ENCODE measurements at places on chromosomes 2 and 18.

DNA sequence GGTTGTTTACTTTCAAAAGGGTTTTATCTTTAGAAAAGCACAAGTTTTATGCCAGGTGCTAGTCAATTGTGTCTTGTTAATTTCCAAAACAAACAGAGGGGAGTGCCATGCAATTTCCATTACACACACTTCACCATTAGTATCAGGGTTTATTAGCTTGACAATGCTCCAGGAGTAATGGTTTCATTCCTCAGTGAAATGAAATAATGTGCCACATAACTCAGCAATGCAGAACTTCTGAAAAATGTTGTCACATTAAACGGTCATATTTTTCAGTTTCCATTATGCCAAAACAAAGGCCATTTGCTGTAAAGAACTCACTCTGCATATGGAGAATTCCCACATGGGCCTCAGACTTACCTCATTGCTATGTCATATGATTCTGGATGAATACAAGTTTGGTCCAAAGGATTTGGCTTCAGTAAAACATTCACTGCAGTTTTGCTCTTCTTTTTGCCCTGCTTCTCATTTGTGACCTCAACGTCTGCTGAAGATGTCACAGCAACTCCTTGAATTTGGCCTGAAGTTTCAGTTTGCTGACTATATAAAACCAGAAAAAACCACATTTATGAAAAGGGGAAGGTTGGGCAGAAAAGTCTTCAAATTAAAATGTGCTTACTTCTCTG is 198.2 kb downstream of the SRBD1 start:
- no peaks in the 10 kb centered on the region for H3K27me3 ChIP-seq
- no peak for DNase-seq
- H3K4me3 ChIP-seq: no peak overlapping the region
- peak overlapping the region; percentile 6 for H3K27ac ChIP-seq
- H3K4me1 ChIP-seq: no peaks in the 10 kb centered on the region

DNA sequence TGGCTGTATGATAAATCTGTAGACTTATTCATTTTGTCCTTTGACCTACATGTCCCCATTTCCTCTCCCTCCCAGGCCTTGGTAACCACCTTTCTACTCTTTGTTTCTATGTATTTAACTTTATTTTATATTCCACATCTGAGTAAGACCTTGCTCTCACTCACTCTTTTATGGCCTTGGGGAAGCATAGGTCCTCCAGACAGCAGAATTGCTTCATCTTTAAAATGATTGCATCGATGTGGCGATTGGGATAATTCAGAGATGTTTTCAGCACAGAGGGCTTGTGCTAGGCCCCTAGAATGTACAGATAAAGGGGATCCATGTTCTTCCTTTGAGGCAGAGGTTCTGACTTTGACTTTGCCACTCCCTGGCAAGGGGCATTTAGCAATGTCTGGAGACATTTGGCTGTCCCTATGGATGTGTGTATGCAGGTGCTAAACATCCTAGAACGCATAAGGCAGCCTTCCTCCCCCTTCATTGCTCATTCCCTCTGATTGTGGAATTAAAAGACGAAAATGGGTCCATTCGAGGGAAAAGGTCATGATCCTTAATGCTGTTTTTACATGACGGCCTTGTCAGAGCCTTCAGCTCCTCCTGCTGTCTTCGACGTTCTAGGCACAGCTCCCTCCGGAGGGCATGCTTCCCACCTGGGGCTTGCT is 1.2 kb upstream of the GPR39 start:
- H3K4me3 ChIP-seq: peak overlapping the region; percentile 85
- no peak for DNase-seq
- H3K36me3 ChIP-seq: no peaks in the 10 kb centered on the region

GRCh38 chr2:46849721-46850556 is 65.7 kb downstream of the MCFD2 start:
- no peak overlapping the region for H3K27ac ChIP-seq
- H3K4me3 ChIP-seq: no peak overlapping the region
- peaks cover 40% of the 10 kb centered on the region for H3K4me1 ChIP-seq
- DNase-seq: no peak
- H3K36me3 ChIP-seq: no peaks in the 10 kb centered on the region

DNA sequence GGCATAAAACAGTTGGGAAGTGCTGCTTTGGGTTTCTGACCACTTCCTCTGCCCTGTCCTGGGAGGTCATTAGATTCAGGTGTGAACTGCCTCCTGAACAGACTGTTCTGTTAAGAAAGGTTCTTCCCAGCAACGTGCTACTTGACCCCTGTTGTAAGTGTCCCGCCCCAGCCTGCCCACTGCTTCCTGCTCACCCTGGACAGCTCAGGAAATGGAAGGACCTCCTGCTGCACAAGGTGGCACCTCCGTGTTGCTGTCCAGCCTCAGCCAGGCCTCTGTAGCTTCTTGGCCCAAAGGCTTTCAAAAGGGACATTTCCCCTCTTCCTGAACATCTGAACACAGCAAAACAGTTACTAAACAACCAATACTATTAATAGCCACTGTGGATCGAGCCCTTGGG is 5.3 kb downstream of the TOGARAM2 start:
- no peak overlapping the region for H3K27ac ChIP-seq
- H3K36me3 ChIP-seq: no peaks in the 10 kb centered on the region
- peaks cover 4% of the 10 kb centered on the region for H3K27me3 ChIP-seq

GRCh38 chr2:139684286-139684860 is 904.2 kb upstream of the NXPH2 start:
- no peak for DNase-seq
- no peaks in the 10 kb centered on the region for H3K36me3 ChIP-seq
- no peak overlapping the region for H3K4me3 ChIP-seq
- no peaks in the 10 kb centered on the region for H3K27me3 ChIP-seq
- H3K4me1 ChIP-seq: peaks cover 19% of the 10 kb centered on the region

GRCh38 chr18:66749481-66750035 is 145.7 kb upstream of the CDH19 start:
- H3K27me3 ChIP-seq: peaks cover 4% of the 10 kb centered on the region
- no peaks in the 10 kb centered on the region for H3K36me3 ChIP-seq
- H3K4me1 ChIP-seq: no peaks in the 10 kb centered on the region
- H3K4me3 ChIP-seq: no peak overlapping the region
- no peak for DNase-seq

DNA sequence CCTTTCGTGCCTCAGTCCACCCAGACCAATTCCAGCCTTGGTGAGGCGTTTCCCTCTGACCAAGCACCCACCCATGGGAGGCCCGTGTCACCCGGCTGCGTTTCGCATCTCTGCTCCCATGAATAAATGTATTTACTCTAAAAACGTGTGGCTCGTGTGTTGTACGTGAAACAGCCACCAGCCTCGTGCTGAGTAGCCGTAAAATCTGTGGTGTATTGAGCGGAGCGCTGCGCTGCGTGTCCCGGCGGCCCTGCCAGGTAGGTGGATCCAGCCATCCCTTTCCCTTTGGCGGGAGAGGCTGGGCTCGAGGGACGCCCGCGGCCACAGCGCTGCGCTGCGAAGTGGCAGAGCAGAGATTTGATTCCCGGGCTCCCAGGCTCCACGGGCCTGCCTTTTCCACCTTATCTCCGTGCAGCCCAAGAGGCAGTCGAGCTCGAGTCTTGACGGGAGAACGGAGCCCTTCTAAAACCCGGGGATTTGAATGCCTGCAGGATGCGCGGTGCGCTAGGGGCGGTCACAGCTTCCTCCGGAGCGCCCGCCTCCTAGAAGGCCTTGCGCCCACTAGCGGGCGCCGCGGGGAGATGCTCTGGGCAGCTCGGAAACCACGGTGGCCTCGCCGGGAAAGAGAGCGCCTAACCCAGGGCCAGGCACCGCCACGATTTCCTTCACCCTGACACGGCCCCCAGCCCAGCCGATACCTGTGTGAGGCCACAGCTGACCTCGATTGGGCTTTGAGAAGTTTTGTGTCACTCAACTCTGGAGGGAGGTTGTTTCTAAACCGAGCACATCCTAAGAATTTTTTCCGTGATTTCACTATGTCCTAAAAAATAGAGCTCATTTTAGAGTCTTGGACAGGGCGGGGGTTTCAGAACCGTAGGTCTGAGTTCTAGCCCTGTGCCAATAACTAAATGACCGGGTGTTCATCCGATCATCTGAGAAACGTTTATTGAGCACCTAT is 3.9 kb upstream of the PSMD1 start:
- peak; percentile 84 for DNase-seq
- H3K4me1 ChIP-seq: peaks cover 18% of the 10 kb centered on the region
- peak overlapping the region; percentile 85 for H3K4me3 ChIP-seq
- H3K27me3 ChIP-seq: peaks cover 41% of the 10 kb centered on the region
- H3K27ac ChIP-seq: no peak overlapping the region

- H3K36me3 ChIP-seq: no peaks in the 10 kb centered on the region
- H3K27ac ChIP-seq: no peak overlapping the region
- H3K4me1 ChIP-seq: peaks cover 4% of the 10 kb centered on the region
- H3K27me3 ChIP-seq: no peaks in the 10 kb centered on the region
These were observed 66.2 kb downstream of the HNMT start for GRCh38 chr2:138030459-138030858.

DNA sequence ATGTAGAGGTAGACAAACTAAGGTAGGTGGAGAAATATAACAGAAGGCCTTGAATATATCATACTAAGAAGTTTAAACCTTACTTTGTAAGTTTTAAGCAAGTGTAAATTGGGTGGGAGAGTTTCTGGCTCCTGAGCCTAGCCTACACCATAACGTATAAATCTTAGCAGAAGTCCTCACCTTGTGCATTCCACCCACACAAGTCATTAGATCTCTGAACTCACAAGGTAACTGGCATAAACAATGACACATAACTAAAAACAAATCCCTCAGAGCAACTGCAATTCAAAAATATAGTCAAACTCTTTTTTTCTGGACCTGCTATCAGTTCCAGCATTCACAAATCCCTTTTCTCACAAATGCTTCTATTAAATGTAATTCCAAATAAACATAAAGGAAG is 9.4 kb downstream of the REV1 start:
- DNase-seq: no peak
- H3K27ac ChIP-seq: peak overlapping the region; percentile 27
- H3K36me3 ChIP-seq: peaks cover 32% of the 10 kb centered on the region

GRCh38 chr18:37617623-37618022 is 52.0 kb upstream of the CELF4 start:
- peaks cover 37% of the 10 kb centered on the region for H3K27me3 ChIP-seq
- H3K36me3 ChIP-seq: no peaks in the 10 kb centered on the region
- no peaks in the 10 kb centered on the region for H3K4me1 ChIP-seq
- DNase-seq: no peak
- H3K4me3 ChIP-seq: no peak overlapping the region
- H3K27ac ChIP-seq: no peak overlapping the region

DNA sequence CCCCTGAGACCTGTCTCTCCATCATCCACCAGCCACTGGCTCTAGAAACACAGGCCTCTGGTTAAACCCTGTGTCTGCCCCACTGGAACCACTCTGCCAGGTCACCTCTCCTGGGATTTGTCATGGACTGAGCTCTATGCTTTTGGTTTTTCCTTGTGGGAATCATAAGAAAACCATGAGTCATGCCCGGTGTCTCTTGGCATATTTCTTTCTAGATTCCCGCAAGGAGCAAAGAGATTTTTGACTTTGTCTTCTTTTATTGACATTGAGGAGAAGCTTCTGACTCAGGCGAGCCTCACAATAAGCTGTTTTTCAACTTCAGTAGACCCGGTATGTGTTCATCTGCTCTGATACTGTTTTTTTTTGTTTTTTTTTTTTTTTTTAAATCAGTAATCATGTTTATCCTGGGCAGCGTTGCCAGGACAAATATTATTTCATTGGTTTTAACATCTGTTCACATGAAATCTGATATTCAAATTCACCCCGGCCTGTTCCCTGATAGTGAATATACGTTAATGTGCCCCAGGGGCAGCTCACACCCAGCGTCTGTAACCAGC is 207.1 kb downstream of the ACKR3 start:
- no peak overlapping the region for H3K4me3 ChIP-seq
- no peaks in the 10 kb centered on the region for H3K36me3 ChIP-seq
- peaks cover 26% of the 10 kb centered on the region for H3K27me3 ChIP-seq
- H3K4me1 ChIP-seq: peaks cover 49% of the 10 kb centered on the region
- no peak overlapping the region for H3K27ac ChIP-seq

GRCh38 chr2:20595439-20596192 is 55.3 kb downstream of the HS1BP3 start:
- H3K27ac ChIP-seq: peak overlapping the region; percentile 99
- H3K36me3 ChIP-seq: no peaks in the 10 kb centered on the region
- H3K4me1 ChIP-seq: peaks cover 92% of the 10 kb centered on the region
- DNase-seq: no peak
- H3K27me3 ChIP-seq: peaks cover 3% of the 10 kb centered on the region

GRCh38 chr2:218016810-218017209 is 14.0 kb upstream of the TNS1 start:
- H3K4me1 ChIP-seq: peaks cover 81% of the 10 kb centered on the region
- H3K36me3 ChIP-seq: no peaks in the 10 kb centered on the region
- H3K27ac ChIP-seq: peak overlapping the region; percentile 88
- DNase-seq: no peak
- peaks cover 23% of the 10 kb centered on the region for H3K27me3 ChIP-seq

DNA sequence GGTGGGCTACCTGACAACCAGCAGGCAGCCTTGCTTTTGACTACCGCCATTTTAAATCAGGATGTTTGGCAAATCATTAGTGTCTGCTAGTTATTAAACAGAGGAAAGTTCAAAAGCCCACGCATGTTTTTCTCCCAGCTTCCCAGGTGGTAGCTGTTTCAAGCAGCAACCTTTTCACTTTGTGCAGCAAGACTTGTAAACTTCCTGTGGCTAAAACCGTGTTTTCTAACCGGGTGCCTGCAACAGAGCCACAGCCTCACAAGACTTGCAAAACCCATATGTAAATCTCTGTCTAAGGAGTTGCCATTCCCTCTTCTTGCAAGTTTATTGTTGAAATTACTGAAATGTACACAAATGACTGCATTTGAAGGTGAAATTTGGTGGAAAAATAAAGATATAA is 633.1 kb downstream of the BCL11A start:
- H3K27ac ChIP-seq: peak overlapping the region; percentile 4
- H3K4me3 ChIP-seq: no peak overlapping the region
- no peaks in the 10 kb centered on the region for H3K27me3 ChIP-seq
- DNase-seq: no peak

DNA sequence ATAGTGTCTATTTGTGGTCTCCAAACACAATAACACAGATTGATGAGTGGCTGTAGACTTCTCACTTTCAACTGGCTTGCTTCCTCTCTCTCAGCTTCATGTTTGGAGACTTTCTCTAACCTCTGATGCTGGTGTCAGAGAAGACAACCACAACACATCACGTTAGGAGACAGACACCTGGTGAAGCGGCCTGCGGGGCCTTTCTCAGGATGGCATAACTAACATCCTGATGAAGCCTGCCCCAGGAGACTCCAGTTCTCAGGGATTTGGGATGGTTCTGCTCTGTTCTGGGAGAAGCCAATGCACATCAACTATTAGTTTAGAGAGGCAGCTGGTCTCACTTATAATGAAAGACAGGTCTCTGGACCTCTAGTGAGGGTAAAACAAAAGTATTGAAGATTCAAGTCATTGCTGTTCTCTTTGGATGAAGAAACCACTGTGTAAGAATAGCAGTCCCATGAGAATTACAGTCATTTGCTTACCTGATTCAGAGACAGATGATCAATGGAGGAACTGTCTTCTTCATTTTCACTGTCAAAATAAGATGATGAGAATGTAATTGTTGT is 2.0 kb downstream of the IL1A start:
- H3K27ac ChIP-seq: no peak overlapping the region
- H3K4me1 ChIP-seq: peaks cover 12% of the 10 kb centered on the region
- H3K4me3 ChIP-seq: no peak overlapping the region
- no peak for DNase-seq
- peaks cover 4% of the 10 kb centered on the region for H3K27me3 ChIP-seq
